Activated naive CD4-positive, alpha-beta T cell treated with anti-CD3 and anti-CD28 coated beads, Interleukin-2, amount 50 U/mL, for 16 hours (primary cell): ENCODE measurements at places on chromosomes 16 and 17.

GRCh38 chr16:8075271-8075670 lies 515.0 kb downstream of the TMEM114 start:
- no peak for DNase-seq

- DNase-seq: no peak
Observed at GRCh38 chr17:2064520-2064971, 9.6 kb downstream of the HIC1 start.

DNA sequence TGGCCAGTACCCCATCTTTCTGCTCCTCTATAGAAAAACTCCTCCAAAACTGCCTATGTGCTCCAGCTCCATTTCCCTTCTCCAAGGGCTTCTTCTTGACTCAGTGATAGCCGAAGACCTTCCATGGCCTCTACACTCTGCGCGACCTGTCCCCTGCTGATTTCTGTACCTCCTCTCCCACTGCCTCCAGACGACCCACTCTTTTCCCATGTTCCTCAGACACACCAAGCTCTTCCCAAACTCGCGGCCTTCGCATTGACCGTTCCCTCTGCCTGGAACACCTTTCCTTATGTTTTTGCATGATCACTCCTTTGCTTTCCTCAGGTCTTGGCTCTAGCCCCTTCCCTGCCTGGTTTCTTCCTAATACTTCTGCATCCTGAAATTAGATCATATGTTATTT lies 255.6 kb upstream of the SDK2 start:
- DNase-seq: no peak

GRCh38 chr16:80440667-80441066 lies 100.1 kb upstream of the DYNLRB2 start:
- no peak for DNase-seq

- DNase-seq: peak; percentile 32
Observed at GRCh38 chr16:11585460-11586377, 1.0 kb downstream of the LITAF start.

GRCh38 chr17:46730679-46731078 lies 87.8 kb downstream of the WNT3 start:
- no peak for DNase-seq

DNA sequence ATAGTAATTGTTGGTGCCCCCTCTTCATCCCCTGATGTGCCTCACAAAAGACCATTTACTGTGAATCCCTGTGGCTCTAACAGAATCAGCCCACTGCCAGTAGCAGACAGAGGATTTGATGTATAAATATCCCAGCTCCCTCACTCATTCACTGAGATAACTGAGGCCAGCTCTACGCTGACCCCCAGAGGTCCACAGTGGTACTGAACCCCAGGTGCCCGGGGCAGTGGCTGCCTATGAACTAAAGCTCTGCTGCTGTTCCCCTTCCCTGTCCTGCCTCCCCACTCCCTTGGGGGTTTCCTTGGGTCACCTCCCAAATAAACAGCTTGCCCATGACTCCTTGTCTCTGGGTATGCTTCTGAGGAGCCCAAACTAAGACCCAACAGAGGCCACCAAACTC lies 295.8 kb downstream of the FOXL1 start:
- DNase-seq: no peak
